NCI-H526 (cell line): ENCODE measurements at places on chromosomes 4 and X.

DNA sequence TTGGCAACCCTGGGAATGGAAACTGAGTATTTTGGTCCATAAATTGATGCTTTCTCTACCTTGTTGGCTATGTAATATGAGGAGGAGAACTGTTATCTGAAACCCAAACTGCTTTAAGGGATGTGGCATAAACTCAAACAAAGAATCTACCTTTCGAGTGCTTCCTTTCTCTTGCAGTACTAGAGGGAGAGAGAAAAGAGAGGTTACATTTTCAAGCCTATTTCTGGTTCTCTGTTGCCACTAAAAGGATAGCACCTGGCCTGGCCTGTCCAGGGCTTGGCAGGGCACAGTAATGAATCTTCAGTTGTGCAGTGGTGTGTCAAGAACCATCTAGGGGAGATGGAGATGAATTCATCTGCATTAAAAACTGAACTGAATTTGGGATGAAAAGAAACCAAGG is 308.6 kb downstream of the PTTG2 start:
- no peak for DNase-seq

- no peak for DNase-seq
These were observed 60.2 kb upstream of the HUWE1 start for GRCh38 chrX:53746718-53747117.

DNA sequence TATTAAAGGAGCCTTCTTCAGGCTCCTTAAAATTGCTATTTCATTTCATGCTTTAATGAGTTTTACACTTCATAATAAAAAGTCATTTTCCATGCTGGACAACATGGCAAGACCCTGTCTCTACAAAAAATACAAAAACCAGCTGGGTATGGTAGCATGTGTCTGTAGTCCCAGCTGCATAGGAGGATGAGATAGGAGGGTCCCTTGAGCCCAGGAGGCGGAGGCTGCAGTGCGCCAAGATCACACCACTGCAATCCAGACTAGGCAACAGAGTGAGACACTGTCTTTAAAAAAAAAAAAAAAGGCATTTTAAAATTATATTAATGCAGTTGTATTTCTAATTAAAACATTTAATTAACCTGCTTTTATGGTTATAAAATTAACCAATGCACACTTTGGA is 49.2 kb downstream of the PDS5A start:
- no peak for DNase-seq

- DNase-seq: no peak
These were observed 304.6 kb upstream of the TENM3 start for GRCh38 chr4:181938631-181939030.

- DNase-seq: no peak
These were observed 111.1 kb upstream of the GRPR start for GRCh38 chrX:16012250-16012649.

DNA sequence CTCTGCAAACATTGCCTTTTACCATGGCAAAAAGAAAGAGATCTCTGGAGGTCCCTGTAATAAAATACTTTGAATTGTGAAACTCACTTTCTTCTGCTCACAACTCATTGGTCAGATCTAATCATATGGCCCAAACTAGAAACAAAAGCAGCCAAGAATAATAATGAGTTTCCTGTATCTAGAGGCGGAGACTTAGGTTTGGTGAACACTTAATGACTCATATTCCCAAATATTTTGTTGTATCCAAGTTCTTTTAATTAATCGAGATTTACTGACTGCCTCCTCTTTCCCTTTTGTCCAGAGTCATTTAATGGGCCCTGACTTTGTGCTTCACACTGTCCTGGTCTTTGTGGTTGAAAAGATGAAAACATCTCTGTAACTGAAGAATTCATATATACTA is 190.6 kb downstream of the CCSER1 start:
- no peak for DNase-seq

GRCh38 chr4:149914119-149915115 is 98.8 kb upstream of the IQCM start:
- peak; percentile 17 for DNase-seq

DNA sequence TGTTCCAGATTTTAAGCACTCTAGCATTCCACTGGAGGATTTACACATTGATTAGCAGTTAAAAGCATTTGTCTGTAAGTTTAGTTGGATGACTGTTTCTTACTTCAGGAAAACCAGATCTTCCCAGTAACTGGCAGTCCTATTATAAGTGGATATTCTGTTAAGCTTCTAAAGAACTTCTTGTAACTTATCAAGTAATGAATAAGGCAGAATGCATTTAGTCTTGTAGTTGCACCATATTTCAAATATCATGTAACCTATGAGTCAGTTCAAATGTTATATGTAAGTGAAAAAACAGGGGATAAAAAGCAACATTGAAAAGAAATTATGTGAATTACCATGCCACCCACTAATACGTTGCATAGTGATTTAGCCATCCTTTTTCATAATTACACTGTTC is 30.2 kb upstream of the TENM3 start:
- DNase-seq: no peak

DNA sequence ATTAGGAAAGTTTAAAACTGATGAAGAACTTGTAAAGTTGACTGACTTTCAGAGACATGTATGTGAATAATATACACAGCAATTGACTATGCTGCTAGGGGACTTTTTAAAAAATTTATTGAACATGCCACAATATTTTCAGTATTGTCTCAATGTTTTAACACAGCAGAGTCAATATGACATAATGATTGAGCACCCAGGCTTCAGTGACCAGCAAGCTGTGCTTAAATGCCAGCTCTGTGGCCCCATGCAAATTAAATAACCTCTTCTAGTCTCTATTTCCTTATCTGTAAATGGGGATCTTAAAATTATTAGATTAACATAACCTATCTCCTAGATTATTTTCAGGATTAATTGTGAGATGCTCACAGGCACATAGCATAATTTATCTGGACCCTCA is 56.8 kb upstream of the TXK start:
- DNase-seq: no peak

- DNase-seq: no peak
These were observed 175.6 kb downstream of the FBXO8 start for GRCh38 chr4:174107746-174108354.

GRCh38 chrX:12441381-12442128 is 303.3 kb downstream of the FRMPD4 start:
- DNase-seq: no peak

DNA sequence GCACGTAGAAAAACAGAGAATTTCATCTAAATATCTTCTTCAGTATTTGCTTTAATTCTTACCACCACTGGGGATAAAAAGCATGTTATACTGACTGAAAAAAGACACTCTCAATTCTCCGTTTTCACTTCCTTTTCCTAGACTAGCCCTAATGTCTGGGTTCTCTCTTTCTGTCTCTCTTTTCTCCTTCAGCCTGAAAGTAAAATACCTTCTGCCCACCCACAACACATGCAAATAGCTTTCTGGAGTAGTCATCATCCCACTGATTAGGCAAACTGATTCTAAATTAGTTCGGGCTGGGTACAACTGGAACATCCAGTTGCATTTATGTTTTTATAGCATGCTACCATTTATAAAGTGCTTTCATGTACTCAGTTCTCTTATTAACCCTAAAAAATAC is 142.4 kb upstream of the ANKRD50 start:
- no peak for DNase-seq

DNA sequence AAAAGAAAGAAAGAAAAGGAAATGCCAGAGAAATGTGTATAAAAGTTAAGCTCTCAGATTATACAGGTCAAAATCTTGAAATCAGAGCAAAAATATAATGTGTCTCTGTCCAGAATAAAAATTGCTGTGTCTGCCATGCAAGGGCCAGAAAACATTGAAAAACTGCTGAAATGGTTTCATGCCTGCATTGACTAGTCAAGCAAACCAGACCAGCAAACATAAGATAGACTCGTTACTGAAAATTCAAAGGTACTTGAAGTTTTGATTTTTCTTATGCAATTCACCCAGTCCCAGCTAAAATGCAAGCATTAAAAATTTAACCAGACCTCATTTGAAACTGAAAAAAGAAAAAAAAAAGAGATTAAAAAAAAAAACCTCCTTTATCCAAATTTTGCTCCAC is 37.2 kb upstream of the NPFFR2 start:
- DNase-seq: no peak

GRCh38 chr4:16025268-16025667 is 58.6 kb downstream of the PROM1 start:
- no peak for DNase-seq

DNA sequence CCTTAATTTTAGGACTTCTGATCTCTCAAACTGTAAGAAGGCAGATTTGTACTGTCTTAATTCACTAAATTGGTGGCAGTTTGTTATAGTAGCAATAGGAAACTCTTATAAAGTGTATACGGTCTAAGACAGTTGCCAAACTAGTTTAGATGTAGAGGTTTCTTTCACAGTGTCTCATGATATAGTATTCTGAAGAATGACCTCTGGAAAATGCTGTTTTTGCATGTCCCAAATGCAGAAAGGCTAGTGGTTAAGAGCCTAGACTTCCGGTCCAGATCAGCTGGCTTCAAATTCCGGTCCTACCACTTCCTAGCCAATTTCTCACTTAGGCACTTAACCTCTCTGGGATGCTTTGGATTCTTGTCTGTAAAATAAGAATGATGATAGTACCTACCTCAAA is 538.5 kb downstream of the CENPC start:
- DNase-seq: no peak

- no peak for DNase-seq
These were observed 5.0 kb downstream of the NAF1 start for GRCh38 chr4:163161536-163162205.

DNA sequence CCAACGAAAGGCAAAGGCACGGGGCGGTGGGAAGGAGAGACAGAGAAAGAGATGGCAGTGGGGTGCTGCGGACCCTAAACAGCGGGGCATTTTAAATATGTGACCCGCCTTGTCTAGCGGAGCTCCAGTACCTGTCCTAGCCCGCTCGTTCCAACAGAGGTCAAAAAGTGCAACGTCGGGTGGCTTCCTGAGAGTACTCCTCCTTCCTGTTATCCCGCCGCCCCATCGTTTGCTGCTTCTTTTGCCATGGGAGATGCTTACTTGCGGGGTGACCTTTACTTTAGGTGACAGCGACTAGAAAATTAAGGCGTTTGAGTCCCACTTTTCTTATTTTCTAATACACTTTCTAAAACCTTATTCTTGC is 735 bp downstream of the NRK start:
- DNase-seq: peak; percentile 24

GRCh38 chrX:75746891-75747639 is 38.0 kb downstream of the MAGEE2 start:
- no peak for DNase-seq

DNA sequence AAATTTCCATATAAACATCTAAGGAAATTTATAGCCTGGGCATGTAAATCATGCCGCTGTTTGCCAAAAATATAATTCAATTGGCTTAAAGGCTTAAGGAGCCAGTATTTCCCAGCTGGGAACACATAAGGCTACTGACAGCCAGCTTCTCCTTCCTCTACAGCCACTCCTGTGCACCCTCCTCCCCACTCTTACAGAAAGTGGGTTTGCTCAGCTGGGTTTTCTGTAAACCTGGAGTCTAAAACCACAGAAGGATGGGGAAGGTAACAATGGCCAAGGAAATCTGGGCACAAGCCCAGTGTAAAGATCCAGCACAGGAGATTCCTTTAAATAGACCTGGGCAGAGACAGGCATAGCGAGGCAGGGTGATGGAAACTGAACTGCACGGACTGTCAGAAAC is 18.5 kb downstream of the ACSL1 start:
- DNase-seq: peak; percentile 32

DNA sequence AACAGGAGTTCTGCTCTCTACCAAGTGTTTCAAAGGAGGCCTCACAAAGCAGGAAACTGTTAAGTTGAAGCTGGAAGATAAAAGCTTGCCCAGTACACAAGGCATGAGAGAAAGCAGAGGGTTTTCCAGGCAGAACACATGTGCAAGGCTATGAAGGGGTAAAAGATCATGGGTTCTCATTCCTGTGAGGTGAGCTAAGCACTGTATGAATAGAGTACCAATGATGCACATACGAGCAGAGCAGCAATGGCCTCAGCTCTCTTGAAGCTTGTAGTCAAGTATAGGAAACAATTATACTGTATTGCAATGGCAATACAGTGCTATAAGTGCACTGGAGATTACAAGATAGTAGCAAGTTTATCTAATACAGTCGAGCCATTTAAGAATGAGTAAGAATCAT is 18.0 kb downstream of the TTC29 start:
- no peak for DNase-seq

DNA sequence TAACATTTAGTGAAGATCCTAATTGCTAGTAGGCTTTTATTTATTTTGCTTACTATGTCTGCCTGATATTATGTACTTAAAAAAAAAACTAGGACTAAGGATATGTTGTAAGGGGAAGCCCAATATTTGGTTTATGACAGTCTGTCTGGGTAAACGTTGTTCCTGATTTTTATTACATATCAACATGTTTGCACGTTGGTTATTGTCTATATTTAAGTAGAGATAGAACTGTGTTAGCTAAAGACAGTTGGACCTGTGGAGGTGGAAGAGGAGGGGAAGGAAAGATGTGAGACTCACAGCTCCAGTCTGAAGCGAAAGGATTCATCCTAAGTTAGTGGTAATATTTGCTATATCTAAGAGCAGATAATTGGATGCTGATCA is 90.3 kb downstream of the TMEM131L start:
- DNase-seq: no peak

DNA sequence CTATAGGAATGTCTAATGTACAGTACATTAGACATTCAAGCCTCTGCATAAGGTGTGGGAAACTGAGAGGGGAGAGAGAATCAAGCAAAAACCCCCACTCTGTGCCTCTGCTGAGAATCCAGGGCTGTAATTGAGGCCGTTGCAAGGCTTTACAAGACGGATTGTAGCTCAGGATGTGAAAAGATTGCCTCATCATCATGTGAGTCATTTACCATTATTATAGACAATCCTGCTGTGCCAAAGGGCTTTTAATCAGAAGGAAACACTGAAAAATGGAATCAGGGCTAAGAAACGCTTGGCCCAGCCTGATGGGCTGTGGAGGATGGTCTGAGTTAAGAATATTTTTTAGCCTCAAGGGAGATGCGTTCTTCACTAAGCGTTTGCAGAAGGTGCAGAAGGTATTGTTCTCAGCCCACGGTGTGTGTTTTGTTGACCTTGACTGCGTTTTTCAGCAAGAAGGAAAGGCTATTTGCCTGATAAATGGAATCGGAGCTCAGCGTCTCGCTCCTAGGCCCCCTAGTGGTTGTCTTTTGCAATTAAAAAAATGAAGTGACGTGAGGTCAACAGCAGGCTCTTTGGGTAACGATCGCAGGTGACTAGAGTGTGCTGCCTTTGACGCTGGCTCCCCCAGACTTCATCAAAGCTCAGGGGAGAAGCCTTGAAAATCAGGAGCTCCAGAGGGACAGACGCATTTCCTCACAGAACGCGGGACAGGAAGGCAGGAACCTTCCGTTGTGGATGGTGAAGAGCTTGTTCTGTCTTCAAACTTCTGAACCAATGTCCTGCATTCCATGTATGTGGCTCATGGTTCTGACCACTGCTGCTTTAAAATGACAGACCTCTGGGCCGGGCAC is 18.1 kb upstream of the CHRNA9 start:
- DNase-seq: no peak
